Left renal cortex interstitium (tissue), 4 donors: ENCODE measurements at places on chromosomes 5 and 9. TPM values are rescaled to one million over a fixed set of nuclear protein-coding genes. Genes with fewer than 3 reads are reported as not detected.

CCL28 gene
- 3.9 TPM for polyA plus RNA-seq

STK10 gene
- 18.6 TPM for polyA plus RNA-seq

IL9 gene
- polyA plus RNA-seq = not detected

PTPRD gene
- 91.3 TPM for polyA plus RNA-seq

SMC5 gene
- polyA plus RNA-seq = 45.8 TPM

TYRP1 gene
- 3.1 TPM for polyA plus RNA-seq

PCDHA9 gene
- 0.05 TPM for polyA plus RNA-seq

SLC6A7 gene
- polyA plus RNA-seq = 0.08 TPM

ZNF879 gene
- 8.5 TPM for polyA plus RNA-seq

F12 gene
- polyA plus RNA-seq = 16.2 TPM

OGN gene
- 33.1 TPM for polyA plus RNA-seq

PCDHGB4 gene
- 6.1 TPM for polyA plus RNA-seq

FOXD4L5 gene
- 0.16 TPM for polyA plus RNA-seq

SH3GL2 gene
- polyA plus RNA-seq = 6.3 TPM

SPEF2 gene
- 38.2 TPM for polyA plus RNA-seq

TICAM2 gene
- polyA plus RNA-seq = 7.2 TPM

GRIA1 gene
- 4.0 TPM for polyA plus RNA-seq

KIF4B gene
- polyA plus RNA-seq = 0.17 TPM

RNF14 gene
- polyA plus RNA-seq = 60.0 TPM

IL3 gene
- polyA plus RNA-seq = not detected

FRMPD1 gene
- polyA plus RNA-seq = 0.72 TPM

DMRT1 gene
- polyA plus RNA-seq = not detected

MAT2B gene
- polyA plus RNA-seq = 99.3 TPM

SLC34A1 gene
- 138 TPM for polyA plus RNA-seq

IL5 gene
- polyA plus RNA-seq = not detected

HSD17B4 gene
- 157 TPM for polyA plus RNA-seq

SLCO6A1 gene
- not detected for polyA plus RNA-seq

SEMA4D gene
- 42.2 TPM for polyA plus RNA-seq

FAM200C gene
- polyA plus RNA-seq = 14.0 TPM

FOXD4L3 gene
- polyA plus RNA-seq = not detected

HMGCS1 gene
- polyA plus RNA-seq = 114 TPM

TNFSF15 gene
- 8.0 TPM for polyA plus RNA-seq

TMEM171 gene
- 6.3 TPM for polyA plus RNA-seq

PCDHA2 gene
- 0.18 TPM for polyA plus RNA-seq

RNF224 gene
- 19.7 TPM for polyA plus RNA-seq

PRDM9 gene
- polyA plus RNA-seq = 0.03 TPM

KIF12 gene
- polyA plus RNA-seq = 174 TPM

PLAC8L1 gene
- polyA plus RNA-seq = 0.38 TPM
